Kidney glomerular epithelial cell (primary cell): ENCODE measurements at places on chromosomes 13 and 19.

- no peak for DNase-seq
These were observed 557 bp downstream of the ZNF576 start for GRCh38 chr19:43596842-43597461.

DNA sequence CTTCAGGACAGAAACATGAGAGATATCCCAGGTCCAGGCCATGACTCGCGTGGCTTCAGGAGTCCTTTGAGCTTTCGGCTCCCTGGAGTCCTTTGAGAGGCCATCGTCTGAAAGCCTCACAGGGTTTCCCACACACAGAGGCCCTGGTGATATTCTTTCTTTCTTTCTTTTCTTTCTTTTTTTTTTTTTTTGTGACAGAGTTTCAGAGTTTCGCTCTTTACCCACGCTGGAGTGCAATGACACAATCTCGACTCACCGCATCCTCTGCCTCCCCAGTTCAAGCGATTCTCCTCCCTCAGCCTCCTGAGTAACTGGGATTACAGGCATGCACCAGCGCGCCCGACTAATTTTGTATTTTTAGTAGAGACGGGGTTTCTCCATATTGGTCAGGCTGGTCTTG lies 5.5 kb downstream of the SIN3B start:
- DNase-seq = no peak

DNA sequence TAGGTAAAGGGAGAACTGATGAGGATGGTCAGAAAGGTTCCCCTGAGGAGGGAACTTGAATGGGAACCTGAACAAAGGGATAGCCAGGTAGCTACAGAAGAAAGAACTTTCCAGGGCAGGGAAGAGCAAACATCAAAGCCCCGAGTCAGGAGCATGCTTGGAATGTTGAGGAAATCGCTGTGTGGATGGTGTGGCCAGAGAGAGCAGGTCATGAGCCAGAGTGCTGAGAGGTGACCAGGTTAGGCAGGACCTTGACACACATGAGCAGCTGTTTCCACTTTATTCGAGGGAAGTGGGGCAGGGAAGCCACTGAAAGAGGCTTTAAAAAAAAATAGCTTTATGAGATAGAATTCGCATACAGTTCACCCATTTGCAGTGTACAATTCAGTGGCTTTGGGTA lies 4.4 kb downstream of the RAB8A start:
- no peak for DNase-seq

DNA sequence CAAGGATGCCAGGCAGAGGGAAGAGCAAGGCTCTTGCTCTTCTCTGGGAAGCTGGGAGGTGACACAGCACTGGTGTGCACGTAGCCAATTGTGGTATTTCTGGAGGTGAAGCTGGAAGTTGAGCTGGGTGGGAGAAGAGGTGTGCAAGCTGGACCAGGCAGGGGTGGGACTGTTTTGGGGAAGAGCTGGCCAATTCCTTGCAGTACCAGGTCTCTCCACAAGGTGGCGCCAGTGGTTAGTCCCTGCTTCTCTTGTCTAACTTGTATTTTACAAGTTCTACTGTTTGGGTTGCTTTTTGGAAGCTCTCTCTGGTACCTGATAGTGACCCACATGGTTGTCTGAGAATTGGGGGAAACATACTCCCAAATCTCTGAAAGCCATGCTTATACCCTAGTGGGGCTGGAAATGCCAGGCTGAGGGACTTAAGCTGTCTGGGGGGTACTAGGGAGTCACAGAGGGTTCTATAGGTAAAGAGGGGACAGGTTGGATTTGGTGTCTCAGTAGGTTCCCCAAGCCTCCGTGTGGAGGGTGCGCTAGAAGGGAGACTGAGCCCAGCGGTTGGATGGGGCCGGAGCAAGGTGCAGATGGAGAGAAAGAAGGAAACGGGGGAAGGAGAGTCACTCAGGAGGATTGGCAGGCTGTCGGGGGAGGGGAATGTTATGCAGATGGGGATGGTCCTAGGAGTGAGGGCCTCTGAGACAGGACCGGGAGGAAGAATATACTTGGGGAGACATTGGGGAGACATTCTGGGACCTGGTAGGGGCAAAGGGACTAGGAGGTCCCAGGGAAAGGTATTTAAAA lies 3.0 kb downstream of the HPN start:
- peak; percentile 28 for DNase-seq

DNA sequence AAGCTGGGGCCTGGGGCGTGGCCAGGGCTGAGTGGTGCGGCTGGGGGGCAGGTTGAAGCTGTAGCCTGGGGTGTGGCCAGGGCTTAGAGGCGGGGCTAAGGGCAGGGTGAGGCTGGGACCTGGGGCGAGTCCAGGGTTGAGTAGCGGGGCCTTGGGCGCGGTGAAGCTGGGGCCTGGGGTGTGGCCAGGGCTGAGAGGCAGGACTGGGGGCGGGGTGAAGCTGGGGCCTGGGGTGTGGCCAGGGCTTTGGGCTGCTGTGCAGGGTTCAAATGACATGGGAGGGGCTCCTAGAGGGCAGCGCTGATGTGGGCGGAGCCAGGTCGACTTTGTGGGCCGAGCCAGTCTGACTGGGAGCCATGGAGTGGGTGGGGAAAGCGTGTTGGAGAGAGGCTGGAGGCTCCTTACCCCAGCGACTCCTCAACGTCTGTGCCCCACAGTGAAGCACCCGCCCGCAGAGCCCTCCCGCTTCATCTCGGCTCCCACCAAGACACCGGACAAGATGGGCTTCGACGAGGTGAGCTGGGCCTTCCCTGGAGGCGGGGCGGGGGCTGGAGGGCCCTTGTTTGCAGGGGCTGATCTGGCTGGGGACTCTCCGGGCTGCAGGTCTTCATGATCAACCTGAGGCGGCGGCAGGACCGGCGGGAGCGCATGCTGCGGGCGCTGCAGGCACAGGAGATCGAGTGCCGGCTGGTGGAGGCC lies 21.5 kb downstream of the COLGALT1 start:
- no peak for DNase-seq

DNA sequence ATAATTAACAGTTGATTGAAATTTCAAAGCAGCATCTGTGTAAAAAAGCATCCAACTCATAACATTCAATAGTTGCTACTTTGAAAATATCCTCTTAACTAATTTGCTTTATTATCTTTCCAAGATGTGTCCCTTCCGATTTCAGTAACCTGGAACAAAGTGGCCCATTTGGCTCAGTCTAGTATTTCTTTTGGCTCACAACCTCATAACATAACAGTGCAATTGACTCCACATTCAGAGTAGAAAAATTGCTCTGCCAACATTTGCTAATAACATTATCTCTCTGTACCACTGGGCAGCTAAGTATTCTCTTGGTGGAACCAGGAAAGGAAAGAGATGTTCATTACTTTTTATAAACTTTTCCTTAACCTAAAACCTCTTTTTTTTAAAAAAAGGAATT lies 571.1 kb upstream of the ARGLU1 start:
- DNase-seq = no peak

- no peak for DNase-seq
These were observed 9.4 kb downstream of the USHBP1 start for GRCh38 chr19:17255150-17255621.

DNA sequence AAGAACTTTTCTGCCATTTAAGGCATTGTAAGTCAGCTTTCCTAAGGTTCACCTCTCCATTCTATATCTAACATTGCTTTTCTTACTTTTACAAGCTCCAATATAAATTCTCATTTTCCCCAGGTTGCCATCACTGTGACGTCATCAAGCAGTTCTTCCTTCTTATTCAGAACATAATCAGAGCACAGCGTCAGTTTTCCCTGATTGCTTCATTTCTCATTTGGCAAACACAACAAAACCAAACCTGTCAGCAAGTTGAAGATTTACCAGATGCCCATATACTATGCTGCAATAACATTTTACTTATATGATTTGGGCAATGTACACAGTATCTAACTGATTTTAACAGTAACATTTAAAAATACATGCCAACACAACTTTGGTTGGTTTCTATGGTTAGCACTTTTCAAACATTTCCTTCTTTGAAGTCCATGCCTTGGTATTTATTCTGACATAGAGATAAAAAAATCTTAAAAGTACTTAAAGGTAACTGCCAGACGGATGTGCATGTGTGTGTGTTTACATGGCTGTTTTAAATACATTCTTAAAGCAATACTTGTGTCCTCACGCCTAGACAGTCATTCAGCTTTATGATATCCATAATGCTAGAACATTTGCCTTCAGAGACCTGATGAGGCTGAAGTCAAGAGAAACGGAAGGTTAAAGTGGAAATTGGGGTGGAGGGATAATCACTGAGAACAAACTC lies 264.0 kb downstream of the KLF12 start:
- DNase-seq = no peak

- DNase-seq = peak; percentile 75
These were observed 9.3 kb upstream of the RANBP3 start for GRCh38 chr19:5987077-5987818.

- no peak for DNase-seq
These were observed 1550.8 kb upstream of the SLC10A2 start for GRCh38 chr13:104616990-104617389.

DNA sequence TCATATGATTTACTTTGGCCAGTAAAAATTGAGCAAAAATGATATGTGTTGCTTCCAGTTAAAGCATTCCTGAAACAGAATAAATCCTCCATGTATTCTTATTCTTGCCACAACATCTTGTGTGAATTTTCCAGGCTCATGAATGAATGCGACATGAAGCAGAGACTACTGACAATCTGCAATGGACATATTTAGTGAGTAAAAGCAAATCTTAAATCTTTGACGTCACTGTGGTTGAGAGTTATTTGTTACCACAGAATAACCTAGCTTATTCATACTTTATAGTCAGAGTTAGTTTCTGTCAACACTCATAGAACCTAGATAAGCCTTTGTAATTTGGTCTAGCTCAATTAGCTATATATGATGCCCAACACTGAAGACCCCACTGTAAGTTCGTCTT lies 1443.1 kb downstream of the PCDH9 start:
- DNase-seq = no peak

DNA sequence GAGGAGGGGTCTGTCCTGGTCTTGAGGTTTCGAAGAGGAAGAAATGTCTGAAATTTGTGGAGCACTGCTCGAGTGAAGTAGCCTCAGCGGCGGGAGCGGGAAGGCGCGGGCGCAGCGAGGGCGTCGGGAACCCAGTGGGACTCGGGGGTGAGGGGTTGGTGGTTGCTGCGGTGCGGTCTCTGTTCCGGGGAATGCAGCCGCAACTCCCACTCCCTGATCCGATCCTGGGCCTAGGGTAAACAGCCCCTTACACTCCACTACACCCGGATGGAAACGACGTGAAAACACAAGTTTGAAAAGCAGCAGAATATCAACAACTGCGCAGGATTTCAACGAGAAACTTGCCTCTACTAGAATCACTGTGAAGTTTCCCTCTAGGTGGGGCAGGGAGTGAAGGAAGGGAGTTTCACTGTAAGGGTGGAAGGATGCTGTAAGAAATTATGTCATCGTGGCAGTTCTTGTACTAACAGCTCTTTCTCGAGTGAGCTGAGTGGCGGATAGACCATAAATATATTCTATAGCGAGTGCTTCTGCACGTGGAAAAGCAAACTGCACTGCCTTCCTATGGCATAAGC lies 2.0 kb upstream of the KLF12 start:
- DNase-seq = peak; percentile 54

DNA sequence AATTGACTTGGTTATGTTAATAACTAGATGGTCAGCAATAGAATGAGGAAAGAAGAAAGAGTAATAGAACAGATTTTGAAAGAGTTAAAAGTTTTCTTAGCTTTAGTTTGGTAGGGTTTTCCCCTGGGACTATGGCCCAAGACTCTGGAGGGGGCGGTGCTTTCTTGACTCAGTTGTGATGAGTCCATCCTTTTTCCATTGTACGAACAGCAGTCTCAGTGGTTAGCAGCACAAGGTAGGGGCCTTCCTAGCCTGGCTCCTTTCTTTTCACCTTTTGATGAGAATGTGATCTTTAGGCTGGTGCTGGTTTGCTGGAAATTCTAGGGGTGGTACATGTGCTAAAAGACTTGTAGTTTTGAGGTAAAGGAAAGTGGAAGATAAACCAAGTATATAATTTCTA lies 38.8 kb downstream of the ZNF506 start:
- DNase-seq = no peak

GRCh38 chr13:113161433-113161832 lies 3.0 kb downstream of the PROZ start:
- no peak for DNase-seq

GRCh38 chr13:100875392-100876043 lies 200.9 kb upstream of the TMTC4 start:
- DNase-seq = peak; percentile 70

DNA sequence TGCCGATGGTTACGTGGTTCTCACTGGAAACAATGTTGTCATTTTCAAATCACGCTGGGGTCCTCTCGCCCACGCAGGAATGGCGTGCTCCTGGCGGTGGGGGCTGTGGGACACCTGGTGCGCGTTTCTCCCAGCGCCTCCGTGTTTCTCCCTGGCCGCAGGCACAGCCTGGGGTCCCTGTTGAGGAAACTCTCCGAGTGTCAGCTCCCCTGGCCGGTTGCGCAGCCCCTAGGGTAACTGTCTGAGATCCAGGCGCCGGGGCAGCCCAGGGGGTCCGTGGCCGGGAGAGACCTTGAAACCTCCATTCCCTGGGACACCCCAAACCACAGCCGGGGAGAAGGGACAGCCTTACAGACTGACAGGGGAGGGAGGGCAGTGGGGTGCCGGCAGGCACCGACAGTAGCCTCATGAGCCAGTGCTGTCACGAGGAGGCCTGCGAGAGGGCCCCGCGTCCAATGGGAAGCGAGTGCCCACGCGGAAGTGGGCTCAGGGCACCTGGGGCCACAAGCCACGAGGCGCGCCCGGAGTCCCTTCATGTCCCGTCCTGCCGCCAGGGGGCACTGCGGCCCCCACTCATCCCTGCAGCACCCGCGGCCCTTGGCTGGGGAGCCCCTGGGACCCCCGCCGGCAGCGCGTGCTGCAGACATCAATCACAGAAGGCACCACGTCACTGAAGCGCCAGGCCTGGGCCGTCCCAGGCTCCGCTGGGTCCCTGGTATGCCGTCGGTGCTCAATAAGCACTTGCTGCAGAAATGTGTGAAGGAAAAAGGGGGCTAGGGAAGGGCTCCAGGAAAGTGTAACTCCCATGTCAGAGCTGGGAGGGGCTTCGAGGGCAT lies 9.5 kb downstream of the ADAMTSL5 start:
- no peak for DNase-seq

DNA sequence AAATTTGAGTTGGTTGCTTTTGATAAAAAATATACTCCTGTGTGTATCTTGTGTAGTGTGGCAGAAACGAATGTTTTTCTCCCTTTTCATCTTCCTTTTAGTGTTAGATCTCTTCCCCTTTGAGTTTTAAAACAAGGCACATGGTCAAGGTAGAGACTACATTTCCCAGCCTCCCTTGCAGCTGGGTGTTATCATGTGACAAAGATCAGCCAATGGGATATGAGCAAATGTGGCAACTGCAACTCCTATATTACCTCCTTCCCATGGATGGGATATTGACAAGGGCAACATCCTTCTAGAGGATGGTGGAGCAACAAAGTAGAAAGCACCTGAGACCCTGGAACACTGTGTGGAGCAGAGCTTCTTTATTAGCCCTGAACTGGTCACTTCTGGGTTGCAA lies 42.4 kb downstream of the ADGRE3 start:
- peak; percentile 2 for DNase-seq

- no peak for DNase-seq
These were observed 332.7 kb upstream of the KLF12 start for GRCh38 chr13:74466864-74467263.

DNA sequence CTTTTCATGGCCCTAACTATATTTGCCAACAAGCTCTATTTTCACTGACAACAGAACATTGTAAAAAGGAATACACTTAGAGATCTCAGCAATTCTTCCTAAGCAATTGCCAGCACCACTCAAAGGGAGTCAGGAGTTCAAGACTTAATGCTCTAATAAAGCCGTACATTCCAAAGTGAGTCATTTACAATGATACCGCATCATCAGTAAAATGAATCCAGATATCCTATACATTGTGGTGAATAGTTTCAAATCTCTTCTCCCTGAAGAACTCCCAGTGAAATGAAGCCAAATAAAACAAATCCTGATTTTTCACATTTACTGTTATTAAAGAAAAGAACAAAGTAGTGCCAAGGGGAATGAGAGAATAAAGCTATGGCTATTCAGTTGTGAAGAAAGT lies 2898.7 kb upstream of the PCDH20 start:
- DNase-seq = no peak
